DND-41 (cell line): ENCODE measurements at places on chromosomes 5 and 9.

GRCh38 chr5:41009232-41009631, 61.9 kb downstream of the MROH2B start:
- no peaks in the 10 kb centered on the region for H3K36me3 ChIP-seq
- no peak for DNase-seq
- no peak overlapping the region for H3K4me3 ChIP-seq
- peaks cover 18% of the 10 kb centered on the region for H3K27me3 ChIP-seq
- H3K27ac ChIP-seq, result no peak overlapping the region

GRCh38 chr5:75716715-75717081, 539 bp downstream of the POC5 start:
- peak overlapping the region; percentile 83 for H3K4me3 ChIP-seq
- peaks cover 25% of the 10 kb centered on the region for H3K36me3 ChIP-seq
- peak overlapping the region; percentile 98 for H3K27ac ChIP-seq
- H3K4me1 ChIP-seq, result peaks cover 36% of the 10 kb centered on the region
- no peak for DNase-seq

- no peaks in the 10 kb centered on the region for H3K27me3 ChIP-seq
- no peaks in the 10 kb centered on the region for H3K36me3 ChIP-seq
- H3K27ac ChIP-seq, result no peak overlapping the region
- H3K4me3 ChIP-seq, result no peak overlapping the region
- no peaks in the 10 kb centered on the region for H3K4me1 ChIP-seq
- no peak for DNase-seq
These were observed 366.0 kb downstream of the BRINP1 start for GRCh38 chr9:119003201-119003611.

DNA sequence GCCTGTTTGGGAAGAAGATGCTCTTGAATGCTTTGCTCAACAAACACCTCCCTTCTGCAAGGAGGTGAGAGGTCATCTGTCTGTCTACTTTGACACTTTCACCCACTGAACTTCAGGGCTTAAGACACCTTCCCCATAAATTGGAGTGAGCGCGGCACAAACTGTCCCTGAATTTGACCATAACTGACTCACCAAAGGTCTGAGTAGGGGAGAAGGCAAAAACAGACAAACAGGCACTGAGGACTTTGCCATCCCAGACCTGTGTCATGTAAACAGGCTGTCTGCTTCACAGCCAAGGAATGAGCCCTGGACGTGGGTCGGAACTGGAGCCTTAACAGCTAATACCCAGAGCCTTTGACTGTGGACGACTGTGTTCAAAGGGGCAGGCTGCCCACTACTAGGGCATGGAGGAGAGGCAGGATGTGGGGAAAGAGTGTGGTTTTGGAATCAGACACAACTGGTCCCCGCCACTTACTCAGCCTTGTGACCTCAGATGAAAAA, 320.9 kb upstream of the KLF4 start:
- H3K27me3 ChIP-seq, result no peaks in the 10 kb centered on the region
- no peak overlapping the region for H3K4me3 ChIP-seq
- no peaks in the 10 kb centered on the region for H3K36me3 ChIP-seq
- no peaks in the 10 kb centered on the region for H3K4me1 ChIP-seq

- H3K4me1 ChIP-seq, result peaks cover 62% of the 10 kb centered on the region
- no peaks in the 10 kb centered on the region for H3K27me3 ChIP-seq
- DNase-seq, result no peak
- no peaks in the 10 kb centered on the region for H3K36me3 ChIP-seq
- no peak overlapping the region for H3K4me3 ChIP-seq
These were observed 126.7 kb upstream of the GRHPR start for GRCh38 chr9:37295796-37296195.

GRCh38 chr5:149794041-149794440, 63.9 kb downstream of the PPARGC1B start:
- no peaks in the 10 kb centered on the region for H3K36me3 ChIP-seq
- H3K4me3 ChIP-seq, result no peak overlapping the region
- no peaks in the 10 kb centered on the region for H3K4me1 ChIP-seq
- H3K27ac ChIP-seq, result no peak overlapping the region

DNA sequence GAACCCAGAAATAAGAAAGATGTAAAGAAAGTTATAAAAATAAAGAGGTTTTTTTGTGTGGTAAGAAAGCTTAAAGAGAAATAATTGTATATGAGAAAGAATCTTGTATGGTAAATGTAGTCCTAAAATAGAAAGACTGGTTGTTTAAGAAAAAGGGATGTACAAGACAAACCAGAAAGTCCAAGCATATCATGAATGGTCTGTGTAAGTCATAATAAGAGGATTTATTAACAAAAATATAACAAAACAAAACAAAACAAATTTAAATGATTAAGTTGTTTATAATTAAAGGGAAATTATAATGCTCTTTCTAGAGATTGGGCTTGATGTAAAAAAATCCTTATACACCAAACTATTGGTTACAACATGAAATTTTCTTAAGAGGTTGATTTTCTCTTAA, 590.4 kb upstream of the PTGER4 start:
- no peaks in the 10 kb centered on the region for H3K4me1 ChIP-seq
- no peaks in the 10 kb centered on the region for H3K27me3 ChIP-seq
- H3K36me3 ChIP-seq, result 0 out of 2 replicates have a peak, but pooled peaks cover 2% of the 10 kb centered on the region
- H3K27ac ChIP-seq, result no peak overlapping the region

- H3K4me1 ChIP-seq, result no peaks in the 10 kb centered on the region
- no peak overlapping the region for H3K4me3 ChIP-seq
- H3K36me3 ChIP-seq, result no peaks in the 10 kb centered on the region
- peaks cover 2% of the 10 kb centered on the region for H3K27me3 ChIP-seq
These were observed 774 bp upstream of the ADAMTS16 start for GRCh38 chr5:5139336-5139776.

DNA sequence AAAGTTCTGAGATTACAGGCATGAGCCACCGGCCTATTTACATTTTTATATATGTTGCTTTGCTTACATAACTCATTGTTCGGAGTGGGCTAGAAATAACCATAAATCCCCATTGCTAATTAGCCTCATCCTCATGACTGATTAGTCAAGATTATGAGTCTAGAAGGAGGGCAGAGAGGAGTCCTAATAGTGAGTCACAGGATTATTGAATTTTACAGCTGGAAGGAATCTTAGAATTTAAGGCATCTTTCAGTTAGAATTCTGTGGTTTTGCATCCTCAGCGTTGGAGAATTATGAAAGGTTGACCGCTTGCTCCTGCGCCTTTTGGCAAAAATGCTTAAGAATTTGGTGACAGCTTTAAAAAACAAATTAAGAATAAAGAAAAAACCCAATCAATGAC, 2.6 kb upstream of the PBX3 start:
- no peak overlapping the region for H3K4me3 ChIP-seq
- peaks cover 30% of the 10 kb centered on the region for H3K4me1 ChIP-seq

- no peak overlapping the region for H3K27ac ChIP-seq
- H3K4me3 ChIP-seq, result no peak overlapping the region
- DNase-seq, result no peak
- no peaks in the 10 kb centered on the region for H3K36me3 ChIP-seq
- H3K27me3 ChIP-seq, result no peaks in the 10 kb centered on the region
- H3K4me1 ChIP-seq, result peaks cover 29% of the 10 kb centered on the region
These were observed 20.8 kb downstream of the IFNB1 start for GRCh38 chr9:21056931-21057330.

DNA sequence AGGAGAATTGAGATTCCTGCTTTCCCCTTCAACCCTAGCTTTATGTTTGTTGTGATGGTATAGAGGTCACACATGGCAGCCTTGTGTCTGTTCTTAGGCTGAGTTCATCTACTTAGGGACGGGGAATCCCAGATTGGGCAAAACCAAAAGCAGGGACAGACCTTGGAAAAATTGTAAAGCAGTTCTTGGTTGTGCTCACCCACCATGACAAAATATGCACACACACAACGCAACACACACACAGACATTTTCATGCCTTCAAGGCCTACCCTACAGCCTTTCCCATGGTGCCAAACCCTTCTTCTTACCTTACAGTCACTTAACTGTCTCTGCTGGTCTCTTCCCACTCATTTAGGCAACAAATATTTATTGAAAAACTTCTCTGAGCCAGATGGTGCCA, 14.8 kb downstream of the PCDHGC5 start:
- H3K4me1 ChIP-seq, result no peaks in the 10 kb centered on the region
- no peaks in the 10 kb centered on the region for H3K27me3 ChIP-seq
- DNase-seq, result no peak
- no peaks in the 10 kb centered on the region for H3K36me3 ChIP-seq
- H3K27ac ChIP-seq, result no peak overlapping the region
- no peak overlapping the region for H3K4me3 ChIP-seq

- no peak overlapping the region for H3K4me3 ChIP-seq
- H3K4me1 ChIP-seq, result peaks cover 9% of the 10 kb centered on the region
- no peak overlapping the region for H3K27ac ChIP-seq
- DNase-seq, result peak; percentile 88
These were observed 2.5 kb upstream of the LRRC14B start for GRCh38 chr5:188488-189481.

GRCh38 chr5:32308946-32309345, 3.8 kb downstream of the MTMR12 start:
- H3K36me3 ChIP-seq, result no peaks in the 10 kb centered on the region
- peaks cover 21% of the 10 kb centered on the region for H3K4me1 ChIP-seq
- no peak overlapping the region for H3K4me3 ChIP-seq
- no peak for DNase-seq
- no peak overlapping the region for H3K27ac ChIP-seq

GRCh38 chr9:122781671-122782070, 7.1 kb upstream of the OR5C1 start:
- H3K4me1 ChIP-seq, result no peaks in the 10 kb centered on the region
- H3K27ac ChIP-seq, result no peak overlapping the region
- no peak overlapping the region for H3K4me3 ChIP-seq
- peaks cover 5% of the 10 kb centered on the region for H3K27me3 ChIP-seq
- H3K36me3 ChIP-seq, result no peaks in the 10 kb centered on the region

DNA sequence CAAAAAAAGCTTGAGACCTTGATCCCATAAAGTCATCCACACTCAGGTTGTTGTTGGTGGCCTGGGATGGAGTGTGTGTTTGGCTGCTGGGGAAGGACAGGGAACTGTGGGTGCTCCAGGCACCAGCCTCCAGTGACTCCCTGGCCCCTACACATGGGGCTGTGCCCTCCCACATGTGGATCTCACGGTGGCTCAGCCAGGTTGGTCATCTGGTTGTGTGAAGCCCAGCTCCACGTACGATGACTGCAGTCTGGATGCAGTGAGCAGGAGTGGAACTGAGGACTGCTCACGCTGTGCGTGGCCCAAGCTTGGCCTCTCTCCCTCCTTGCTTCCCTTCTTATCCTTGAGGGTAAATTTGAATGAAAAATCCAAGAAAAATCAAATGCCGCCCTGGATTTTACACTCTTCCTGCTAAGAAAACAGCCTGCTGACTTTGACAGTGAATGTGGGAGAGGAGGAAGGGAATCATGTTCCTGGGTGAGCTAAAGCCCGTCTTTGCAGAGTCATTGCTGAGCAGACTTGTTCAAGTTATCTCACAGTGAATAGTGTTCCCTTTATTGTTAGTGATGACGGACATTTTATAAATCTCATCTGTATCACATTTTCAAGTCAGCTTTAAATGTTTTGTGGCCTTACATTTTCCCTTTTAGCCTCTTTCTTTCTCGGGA, 65.1 kb upstream of the CACNA1B start:
- H3K27me3 ChIP-seq, result no peaks in the 10 kb centered on the region
- H3K27ac ChIP-seq, result no peak overlapping the region
- H3K36me3 ChIP-seq, result peaks cover 78% of the 10 kb centered on the region
- DNase-seq, result no peak
- H3K4me3 ChIP-seq, result no peak overlapping the region
- no peaks in the 10 kb centered on the region for H3K4me1 ChIP-seq

- H3K27ac ChIP-seq, result no peak overlapping the region
- H3K4me3 ChIP-seq, result no peak overlapping the region
- H3K36me3 ChIP-seq, result no peaks in the 10 kb centered on the region
- H3K27me3 ChIP-seq, result no peaks in the 10 kb centered on the region
- no peaks in the 10 kb centered on the region for H3K4me1 ChIP-seq
- DNase-seq, result no peak
These were observed 41.4 kb downstream of the RGS3 start for GRCh38 chr9:113504725-113505590.

DNA sequence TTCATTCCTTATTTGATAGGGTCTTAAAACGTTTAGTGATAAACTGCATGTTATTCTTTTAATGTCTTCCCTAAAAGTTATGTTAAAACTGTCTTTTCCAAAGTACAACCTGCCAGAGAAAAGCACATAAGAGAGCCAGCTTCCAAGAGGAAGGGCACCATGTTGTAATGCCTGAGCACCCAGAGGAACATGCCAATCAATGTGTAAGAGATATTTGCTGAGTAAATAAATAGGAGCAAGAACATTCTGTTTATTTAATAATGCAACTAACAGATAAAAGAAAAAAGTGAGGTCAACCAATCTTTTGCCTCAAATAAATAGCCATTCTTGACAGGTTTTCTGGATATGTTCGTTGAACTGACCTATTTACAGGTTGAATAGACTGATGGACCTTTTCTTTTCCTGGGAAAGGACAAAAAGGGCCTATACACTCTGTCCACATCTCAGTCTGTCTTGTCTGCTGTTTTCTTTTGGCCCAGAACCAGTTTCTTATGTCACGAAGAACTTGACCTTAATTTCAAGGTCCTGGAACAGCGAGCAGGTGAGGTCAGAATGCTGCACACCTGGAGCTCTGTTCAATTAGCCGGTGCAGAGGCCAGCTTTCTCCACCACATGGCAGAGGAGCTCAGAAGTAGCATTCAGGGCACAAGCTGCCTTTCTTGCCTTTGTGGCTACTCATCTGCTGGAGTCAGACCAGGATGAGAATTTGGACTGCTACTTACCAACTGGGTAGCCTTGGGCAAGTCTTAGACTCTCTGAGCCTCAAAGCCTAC, 77.7 kb downstream of the PLCXD3 start:
- no peaks in the 10 kb centered on the region for H3K36me3 ChIP-seq
- DNase-seq, result no peak
- no peaks in the 10 kb centered on the region for H3K4me1 ChIP-seq
- H3K27ac ChIP-seq, result no peak overlapping the region
- peaks cover 9% of the 10 kb centered on the region for H3K27me3 ChIP-seq

DNA sequence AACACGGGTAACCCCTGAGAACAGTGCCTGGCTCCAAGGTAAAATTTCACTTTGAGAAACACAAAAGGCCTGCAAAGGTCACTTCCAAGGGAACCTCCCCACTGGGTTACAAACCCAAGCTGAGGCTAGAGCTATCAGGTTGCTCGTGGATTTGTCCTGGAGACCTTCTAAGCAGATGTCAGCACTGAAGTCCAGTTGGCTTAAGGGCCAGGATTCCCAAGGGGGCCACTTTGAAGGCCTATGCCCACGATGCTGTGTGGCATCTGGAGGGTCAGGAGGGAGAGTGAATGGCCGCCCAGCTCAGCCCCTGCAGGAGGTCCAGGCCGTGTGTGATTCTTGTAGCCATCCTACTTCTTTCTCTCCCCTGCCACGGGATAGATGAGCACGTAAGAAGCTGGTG, 100.2 kb upstream of the FSTL4 start:
- DNase-seq, result no peak
- no peaks in the 10 kb centered on the region for H3K4me1 ChIP-seq
- peaks cover 2% of the 10 kb centered on the region for H3K27me3 ChIP-seq
- H3K27ac ChIP-seq, result no peak overlapping the region

DNA sequence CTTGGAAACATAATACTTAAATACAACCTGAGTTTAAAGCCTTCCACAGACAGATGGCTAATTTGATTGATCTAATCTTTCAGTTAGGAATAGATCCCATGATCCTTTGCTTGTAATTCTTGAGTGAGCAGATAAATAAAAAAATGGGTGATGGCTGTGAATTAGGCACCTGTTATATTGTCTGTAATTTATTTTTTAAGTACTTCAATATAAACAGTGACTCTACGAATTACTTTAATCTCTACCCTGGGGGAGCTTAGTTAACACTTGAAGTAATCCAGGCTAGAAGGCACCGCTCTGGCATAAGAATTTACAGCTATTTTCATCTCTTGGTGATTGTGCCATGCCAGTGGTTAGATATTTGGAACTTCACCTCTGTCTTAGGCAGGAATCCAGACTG, 9.0 kb downstream of the EGFLAM start:
- DNase-seq, result no peak
- no peak overlapping the region for H3K27ac ChIP-seq
- no peaks in the 10 kb centered on the region for H3K36me3 ChIP-seq
- no peaks in the 10 kb centered on the region for H3K27me3 ChIP-seq
- no peak overlapping the region for H3K4me3 ChIP-seq
- H3K4me1 ChIP-seq, result no peaks in the 10 kb centered on the region
